B cell (primary cell): ENCODE measurements at places on chromosomes 5 and 9.

GRCh38 chr5:77397686-77398292 lies 94.3 kb downstream of the WDR41 start:
- no peaks in the 10 kb centered on the region for H3K36me3 ChIP-seq
- DNase-seq = no peak
- no peak overlapping the region for H3K4me3 ChIP-seq
- H3K4me1 ChIP-seq = no peaks in the 10 kb centered on the region
- no peaks in the 10 kb centered on the region for H3K27me3 ChIP-seq

- no peak for DNase-seq
- H3K4me3 ChIP-seq = no peak overlapping the region
- peaks cover 5% of the 10 kb centered on the region for H3K36me3 ChIP-seq
- no peak overlapping the region for H3K27ac ChIP-seq
- no peaks in the 10 kb centered on the region for H3K4me1 ChIP-seq
Measured at GRCh38 chr5:116423141-116423540, 151.5 kb downstream of the SEMA6A start.

GRCh38 chr9:121279776-121280388 lies 11.9 kb downstream of the GSN start:
- peaks cover 12% of the 10 kb centered on the region for H3K36me3 ChIP-seq
- H3K27me3 ChIP-seq = no peaks in the 10 kb centered on the region
- no peak overlapping the region for H3K4me3 ChIP-seq

- no peak overlapping the region for H3K4me3 ChIP-seq
- H3K36me3 ChIP-seq = no peaks in the 10 kb centered on the region
- H3K27ac ChIP-seq = no peak overlapping the region
- peaks cover 5% of the 10 kb centered on the region for H3K4me1 ChIP-seq
Measured at GRCh38 chr9:68585034-68585761, 44.5 kb upstream of the TMEM252 start.

DNA sequence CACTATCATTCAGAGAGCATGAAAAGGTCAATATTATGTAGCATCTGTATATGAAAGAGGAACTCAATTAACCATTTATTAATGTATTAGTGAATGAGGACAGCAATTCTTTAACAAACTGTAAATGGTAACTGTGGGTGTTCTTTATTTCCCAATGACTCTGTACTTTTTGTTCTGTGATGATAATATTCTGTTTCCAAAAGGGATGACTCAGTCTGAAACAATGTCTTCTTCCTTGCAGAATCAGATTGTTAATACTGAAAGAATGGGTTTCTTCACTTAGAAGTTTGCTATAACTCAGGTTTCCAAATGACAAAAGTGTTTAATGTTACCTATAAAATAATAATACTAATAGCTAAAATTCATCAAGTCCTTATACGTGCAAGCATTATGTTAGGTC lies 1518.7 kb upstream of the WWC1 start:
- H3K27ac ChIP-seq = no peak overlapping the region
- H3K4me3 ChIP-seq = no peak overlapping the region
- no peaks in the 10 kb centered on the region for H3K36me3 ChIP-seq
- H3K27me3 ChIP-seq = no peaks in the 10 kb centered on the region

DNA sequence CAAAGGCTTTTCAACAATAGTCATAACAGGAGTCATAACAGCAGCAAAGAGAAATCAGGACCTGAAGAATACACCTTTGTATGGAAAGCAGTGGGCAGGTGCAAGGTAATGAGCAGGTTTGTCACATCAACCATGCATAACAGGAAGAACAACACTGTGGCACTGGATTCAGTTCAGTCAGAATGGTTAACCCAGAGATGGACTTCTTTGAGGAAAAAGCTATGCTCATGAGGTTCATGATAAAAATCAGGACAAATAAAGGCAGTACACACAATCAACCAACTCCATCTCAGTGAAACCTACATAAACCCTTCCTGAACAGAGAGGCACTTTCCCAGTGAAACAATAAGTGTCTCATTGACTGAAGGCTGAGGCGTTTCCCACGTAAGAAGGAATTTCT lies 27.0 kb downstream of the ABITRAM start:
- no peak for DNase-seq
- no peaks in the 10 kb centered on the region for H3K36me3 ChIP-seq
- H3K4me1 ChIP-seq = no peaks in the 10 kb centered on the region
- H3K4me3 ChIP-seq = no peak overlapping the region

DNA sequence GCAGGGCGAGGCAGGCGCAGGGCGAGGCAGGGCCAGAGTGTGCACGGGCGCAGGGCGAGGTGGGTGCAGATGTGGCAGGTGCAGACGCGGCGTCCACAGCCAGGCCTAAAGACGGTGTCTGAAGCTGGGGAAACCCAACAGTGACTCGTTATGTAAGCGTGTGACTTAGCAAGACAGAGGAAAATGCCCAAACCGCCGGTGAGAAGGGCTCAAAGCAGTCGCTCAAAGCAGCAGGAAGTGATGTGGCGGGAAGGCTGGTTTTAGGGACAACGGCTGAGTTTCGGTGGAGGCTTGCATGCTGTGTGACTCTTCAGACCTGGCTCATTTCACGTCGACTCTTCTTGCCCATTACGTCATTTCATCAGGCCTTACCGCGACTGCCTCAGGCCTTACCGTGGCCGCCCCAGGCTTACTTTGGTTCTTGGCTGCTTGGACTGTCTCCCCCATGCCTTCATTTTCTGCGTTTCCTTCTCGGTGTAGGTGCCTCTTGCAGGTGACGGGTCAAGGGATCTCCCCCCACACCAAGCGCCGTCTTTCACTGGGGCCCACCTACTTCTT lies 50.5 kb upstream of the EXOC3 start:
- no peaks in the 10 kb centered on the region for H3K4me1 ChIP-seq
- H3K4me3 ChIP-seq = no peak overlapping the region
- peak; percentile 42 for DNase-seq
- no peaks in the 10 kb centered on the region for H3K36me3 ChIP-seq
- peaks cover 19% of the 10 kb centered on the region for H3K27me3 ChIP-seq
- H3K27ac ChIP-seq = no peak overlapping the region

- peaks cover 21% of the 10 kb centered on the region for H3K27me3 ChIP-seq
- no peak overlapping the region for H3K27ac ChIP-seq
- no peaks in the 10 kb centered on the region for H3K36me3 ChIP-seq
- peak; percentile 80 for DNase-seq
Measured at GRCh38 chr5:14581891-14582796, 552 bp downstream of the OTULINL start.

- no peaks in the 10 kb centered on the region for H3K4me1 ChIP-seq
- no peaks in the 10 kb centered on the region for H3K27me3 ChIP-seq
- H3K36me3 ChIP-seq = no peaks in the 10 kb centered on the region
Measured at GRCh38 chr5:57488215-57488955, 5.8 kb upstream of the ACTBL2 start.

GRCh38 chr9:93819905-93820304 lies 135.2 kb downstream of the BARX1 start:
- DNase-seq = no peak
- H3K27me3 ChIP-seq = no peaks in the 10 kb centered on the region
- no peaks in the 10 kb centered on the region for H3K4me1 ChIP-seq
- no peak overlapping the region for H3K27ac ChIP-seq
- no peaks in the 10 kb centered on the region for H3K36me3 ChIP-seq

- peaks cover 94% of the 10 kb centered on the region for H3K36me3 ChIP-seq
- no peak overlapping the region for H3K27ac ChIP-seq
Measured at GRCh38 chr5:157535042-157535865, 40.3 kb downstream of the ADAM19 start.

GRCh38 chr5:77319117-77319804 lies 108.8 kb downstream of the PDE8B start:
- no peak overlapping the region for H3K4me3 ChIP-seq
- no peak overlapping the region for H3K27ac ChIP-seq
- H3K27me3 ChIP-seq = no peaks in the 10 kb centered on the region
- H3K4me1 ChIP-seq = no peaks in the 10 kb centered on the region
- H3K36me3 ChIP-seq = no peaks in the 10 kb centered on the region
- DNase-seq = no peak

DNA sequence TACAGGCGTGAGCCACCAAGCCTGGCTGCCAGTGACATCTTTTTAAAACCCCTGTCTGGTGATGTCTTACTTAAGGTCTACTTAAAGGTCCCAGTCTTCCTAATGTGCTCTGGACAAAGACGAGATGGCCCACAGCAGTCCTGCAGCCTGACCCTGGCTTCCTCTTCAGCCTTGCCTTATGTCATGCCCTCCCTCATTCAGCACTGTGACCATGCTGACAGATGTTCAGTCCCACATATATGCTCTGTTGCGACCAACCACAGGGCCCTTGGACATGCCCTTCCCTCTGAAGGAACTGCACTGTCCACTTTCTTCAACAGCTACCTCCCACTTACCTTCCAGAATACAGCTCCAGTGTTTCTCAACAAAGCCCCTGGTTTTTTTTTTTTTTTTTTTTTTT lies 172.8 kb upstream of the PANK3 start:
- no peak for DNase-seq
- H3K27ac ChIP-seq = no peak overlapping the region
- no peak overlapping the region for H3K4me3 ChIP-seq
- no peaks in the 10 kb centered on the region for H3K4me1 ChIP-seq
- H3K27me3 ChIP-seq = no peaks in the 10 kb centered on the region

GRCh38 chr9:99184110-99184474 lies 37.6 kb downstream of the ALG2 start:
- no peak for DNase-seq
- H3K36me3 ChIP-seq = no peaks in the 10 kb centered on the region
- H3K4me1 ChIP-seq = peaks cover 67% of the 10 kb centered on the region
- no peak overlapping the region for H3K4me3 ChIP-seq

DNA sequence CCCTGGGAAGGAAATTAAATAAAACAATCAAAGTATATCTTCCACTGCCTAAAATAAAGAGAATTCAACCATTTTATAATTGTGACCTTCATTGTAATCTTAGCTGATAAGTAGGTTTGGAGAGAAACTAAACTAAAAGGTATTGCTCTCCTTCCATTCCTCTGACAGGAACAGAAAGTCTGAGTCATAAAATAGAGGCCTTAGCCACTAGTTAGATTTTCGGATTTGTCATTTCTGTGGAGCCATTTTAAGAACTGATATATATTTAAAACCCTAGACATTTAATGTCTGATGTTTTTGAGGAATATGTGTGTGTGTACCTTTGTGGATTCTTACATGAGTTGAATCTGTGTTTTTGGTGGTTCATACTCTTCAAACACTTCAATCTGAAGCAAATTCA lies 11.8 kb upstream of the TMC1 start:
- no peak overlapping the region for H3K27ac ChIP-seq
- no peak for DNase-seq
- no peaks in the 10 kb centered on the region for H3K4me1 ChIP-seq
- no peaks in the 10 kb centered on the region for H3K27me3 ChIP-seq

- peaks cover 18% of the 10 kb centered on the region for H3K4me1 ChIP-seq
- no peak for DNase-seq
- no peak overlapping the region for H3K27ac ChIP-seq
- H3K36me3 ChIP-seq = peaks cover 4% of the 10 kb centered on the region
- no peak overlapping the region for H3K4me3 ChIP-seq
Measured at GRCh38 chr5:97194366-97194765, 11.3 kb upstream of the RIOK2 start.

DNA sequence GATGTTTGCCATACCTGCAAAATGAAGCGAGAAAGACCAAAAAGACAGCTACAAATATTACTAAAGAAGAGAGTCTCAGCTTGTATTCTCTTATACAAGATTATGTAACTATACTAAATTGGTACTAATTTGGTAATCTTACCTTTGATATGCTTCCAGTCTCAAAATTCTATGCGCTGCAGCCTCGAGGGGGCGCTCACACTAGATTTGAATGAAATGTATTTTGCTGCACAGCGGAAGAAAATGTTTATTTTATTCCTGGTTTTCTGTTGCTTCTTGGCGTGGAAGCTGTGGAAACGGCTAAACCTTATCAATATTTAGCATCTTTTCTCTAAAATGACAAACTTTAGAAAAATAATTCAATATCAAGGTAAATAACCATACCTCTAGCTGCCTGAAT lies 267.0 kb upstream of the NUDT12 start:
- DNase-seq = no peak
- no peak overlapping the region for H3K27ac ChIP-seq
- H3K36me3 ChIP-seq = no peaks in the 10 kb centered on the region
- H3K4me1 ChIP-seq = no peaks in the 10 kb centered on the region
- H3K4me3 ChIP-seq = no peak overlapping the region

DNA sequence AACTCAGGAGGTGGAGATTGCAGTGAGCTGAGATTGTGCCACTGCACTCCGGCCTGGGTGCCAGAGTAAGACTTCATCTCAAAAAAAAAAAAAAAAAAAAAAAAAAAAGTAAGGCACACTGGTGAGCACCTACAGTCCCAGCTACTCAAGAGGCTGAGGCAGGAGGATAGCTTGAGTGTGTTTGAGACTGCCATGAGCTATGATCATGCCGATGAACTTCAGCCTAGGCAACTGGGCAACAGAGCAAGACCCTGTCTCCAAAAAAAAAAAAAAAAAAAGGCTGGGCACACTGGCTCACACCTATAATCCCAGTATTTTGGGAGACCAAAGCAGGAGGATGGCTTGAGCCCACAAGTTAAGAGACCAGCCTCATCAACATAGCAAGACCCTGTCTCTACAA lies 20.3 kb downstream of the UIMC1 start:
- no peaks in the 10 kb centered on the region for H3K27me3 ChIP-seq
- DNase-seq = no peak
- H3K4me1 ChIP-seq = peaks cover 45% of the 10 kb centered on the region

- DNase-seq = peak; percentile 36
- no peak overlapping the region for H3K27ac ChIP-seq
- H3K36me3 ChIP-seq = no peaks in the 10 kb centered on the region
- no peak overlapping the region for H3K4me3 ChIP-seq
- H3K27me3 ChIP-seq = no peaks in the 10 kb centered on the region
Measured at GRCh38 chr5:110665184-110665726, 61.2 kb downstream of the TMEM232 start.

DNA sequence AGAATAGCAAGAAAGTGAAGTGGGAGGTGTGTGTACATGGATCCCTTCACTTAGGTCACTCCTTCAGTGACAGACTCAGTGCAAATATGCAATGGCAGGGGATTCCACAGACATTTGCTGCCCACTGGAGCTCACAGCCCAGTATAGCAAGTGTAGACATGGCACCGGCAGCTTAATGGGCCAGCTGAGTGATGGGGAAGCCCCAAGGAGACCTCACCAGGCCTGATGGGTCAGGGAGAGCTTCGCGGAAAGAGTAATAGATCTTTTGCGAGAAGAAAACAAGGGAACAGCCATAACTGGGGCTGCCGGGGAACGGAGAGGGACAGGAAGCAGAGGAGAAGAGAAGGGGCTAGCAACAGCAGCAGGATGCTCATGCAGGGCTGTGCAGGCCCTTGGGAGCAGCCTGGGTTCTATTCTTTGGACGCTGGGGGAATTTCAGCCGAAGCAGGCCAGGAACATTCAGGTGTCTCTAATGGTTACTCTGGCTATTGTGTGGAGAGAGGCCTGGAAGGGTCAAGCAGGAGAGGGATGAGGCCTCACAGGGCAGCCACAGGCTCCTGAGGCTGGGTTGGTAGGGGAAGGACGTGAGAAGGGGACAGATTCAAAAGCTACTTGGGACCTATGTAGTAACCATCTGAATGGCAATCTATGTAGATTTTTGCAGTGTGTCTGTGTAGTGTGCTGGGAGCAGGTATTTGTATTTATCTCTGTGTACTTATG lies 27.0 kb downstream of the TCF7 start:
- H3K27me3 ChIP-seq = no peaks in the 10 kb centered on the region
- H3K27ac ChIP-seq = no peak overlapping the region
- H3K36me3 ChIP-seq = no peaks in the 10 kb centered on the region
- no peak for DNase-seq
- peaks cover 5% of the 10 kb centered on the region for H3K4me1 ChIP-seq
- no peak overlapping the region for H3K4me3 ChIP-seq
